ENCODE measurements at places on chromosomes 1 and 21. TPM values are rescaled to one million over a fixed set of nuclear protein-coding genes. Genes with fewer than 3 reads are reported as not detected.

Gene FGR
- 3.4 TPM for total RNA-seq

Gene CEP350
- 110 TPM for total RNA-seq

Gene VCAM1
- total RNA-seq = 136 TPM

Gene CYP4X1
- 7.0 TPM for total RNA-seq

Gene LENEP
- total RNA-seq = not detected

Gene PGLYRP3
- total RNA-seq = not detected

DNA sequence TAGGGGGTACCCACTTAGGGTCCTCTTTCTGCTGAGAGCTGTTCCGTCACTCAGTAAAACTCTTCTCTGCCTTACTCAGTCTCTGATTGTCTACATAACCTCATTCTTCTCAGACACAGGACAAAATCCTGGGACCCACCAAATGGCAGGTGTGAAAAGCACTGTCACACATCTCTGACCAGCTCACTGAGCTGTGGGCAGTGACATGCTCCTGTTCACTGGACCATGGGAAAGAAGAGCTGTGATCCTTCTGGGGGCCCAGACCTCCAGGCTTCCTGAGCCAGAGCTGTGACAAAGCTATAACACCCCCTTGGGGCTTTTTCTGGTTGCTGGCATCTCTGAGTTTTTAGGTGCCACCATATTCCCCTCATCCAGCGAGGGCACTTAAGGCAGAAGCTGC, 115.7 kb downstream of the NTPCR start:
- no peak for DNase-seq

GRCh38 chr1:57544345-57544744, 120.5 kb upstream of the DAB1 start:
- DNase-seq = no peak

DNA sequence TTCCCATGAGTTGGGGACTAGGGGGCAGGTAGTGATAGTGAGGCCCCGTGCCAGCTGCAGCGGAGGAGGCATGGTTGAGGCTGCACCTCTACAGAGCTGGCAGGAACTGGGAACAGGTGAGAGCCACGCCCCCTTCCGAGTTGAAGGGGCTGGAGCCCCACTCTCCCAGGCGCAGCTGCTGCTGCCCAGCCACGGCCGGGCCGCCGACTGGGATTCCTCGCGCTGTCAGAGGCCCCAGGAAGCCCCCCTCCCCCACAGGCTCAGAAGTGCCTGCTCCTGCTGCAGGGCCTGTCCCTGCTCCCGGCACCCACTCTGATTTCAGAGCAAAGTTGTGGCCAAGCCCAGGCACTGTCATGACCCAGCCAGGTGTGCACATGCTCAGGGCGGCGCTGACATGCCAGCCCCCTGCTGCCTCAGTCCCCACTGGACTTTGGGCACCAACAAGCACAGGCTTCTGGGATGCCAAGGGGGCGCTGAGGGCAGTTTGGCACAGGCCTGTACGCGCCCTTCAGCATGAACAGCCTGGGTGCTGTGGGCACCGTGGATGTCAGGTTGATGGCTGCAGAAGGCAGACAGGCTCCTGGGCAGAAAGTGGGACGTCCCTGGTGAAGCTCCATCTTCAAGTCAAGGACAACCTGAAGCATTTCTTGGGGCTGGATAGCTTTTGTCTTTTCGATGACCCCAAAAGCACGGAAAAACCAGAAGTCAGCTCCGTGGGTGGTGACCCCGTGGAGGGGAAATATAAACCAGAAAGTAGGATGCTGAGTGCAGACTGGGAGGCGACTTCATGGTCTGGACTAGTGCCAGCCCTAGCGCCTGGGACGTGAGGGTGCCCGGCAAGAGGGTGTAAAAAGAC, 121.5 kb downstream of the SIM2 start:
- no peak for DNase-seq

DNA sequence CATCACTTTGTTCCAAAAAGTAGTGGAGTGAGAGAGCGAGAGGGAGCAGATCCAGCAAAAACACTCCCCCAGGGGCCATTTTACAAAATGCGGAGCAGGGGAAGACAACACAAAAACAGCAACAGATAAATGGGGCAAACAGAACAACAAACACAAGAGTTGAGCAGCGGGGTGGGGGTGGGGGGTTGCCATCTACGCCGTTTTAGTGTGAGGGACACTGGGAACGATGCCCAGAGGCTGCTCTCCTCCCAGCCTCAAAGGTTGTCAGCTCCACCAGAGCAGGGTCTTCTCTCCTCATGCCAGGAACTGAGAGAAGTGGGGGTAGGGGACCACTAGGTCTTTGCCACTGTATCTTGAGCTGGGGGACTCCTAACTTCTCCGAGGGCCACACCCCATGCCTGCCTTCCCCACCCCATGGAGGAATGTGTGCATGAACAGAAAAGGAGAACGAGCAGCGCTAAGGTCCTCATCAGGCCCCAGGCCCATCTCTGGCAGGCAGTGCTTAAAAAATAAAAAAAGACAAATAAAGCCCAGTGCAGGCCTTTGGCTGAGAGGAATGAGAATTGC, 1.3 kb upstream of the PBXIP1 start:
- DNase-seq = no peak

DNA sequence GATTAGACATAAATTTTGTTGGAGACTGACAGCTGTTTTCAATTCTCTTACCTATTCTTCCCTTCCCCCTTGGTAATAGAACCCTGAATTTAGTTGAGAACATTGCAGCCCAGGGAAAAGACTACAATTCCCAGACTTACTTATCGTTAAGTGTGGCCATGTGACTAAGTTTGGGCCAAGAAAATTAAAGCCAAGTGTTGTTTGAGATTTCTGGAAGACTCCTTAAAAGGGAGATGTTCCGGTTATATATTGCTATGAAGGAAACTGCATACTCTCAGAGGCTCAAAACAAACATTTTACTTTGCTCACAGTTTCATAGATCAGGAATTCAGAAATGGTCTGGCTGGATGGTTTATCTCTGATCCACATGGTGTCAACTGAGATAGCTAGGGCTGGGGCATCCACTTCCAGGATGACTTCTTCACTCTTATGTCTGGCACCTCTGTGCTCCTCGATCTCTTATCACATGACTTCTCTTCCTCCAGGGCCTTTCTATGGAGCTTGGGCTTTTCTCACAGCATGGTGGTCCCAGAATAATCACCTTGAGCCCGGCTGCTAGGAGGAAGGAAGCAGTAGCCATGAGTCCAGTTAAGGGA, 22.4 kb upstream of the CD34 start:
- no peak for DNase-seq

GRCh38 chr1:21292984-21293536, 2.8 kb upstream of the ECE1 start:
- no peak for DNase-seq

DNA sequence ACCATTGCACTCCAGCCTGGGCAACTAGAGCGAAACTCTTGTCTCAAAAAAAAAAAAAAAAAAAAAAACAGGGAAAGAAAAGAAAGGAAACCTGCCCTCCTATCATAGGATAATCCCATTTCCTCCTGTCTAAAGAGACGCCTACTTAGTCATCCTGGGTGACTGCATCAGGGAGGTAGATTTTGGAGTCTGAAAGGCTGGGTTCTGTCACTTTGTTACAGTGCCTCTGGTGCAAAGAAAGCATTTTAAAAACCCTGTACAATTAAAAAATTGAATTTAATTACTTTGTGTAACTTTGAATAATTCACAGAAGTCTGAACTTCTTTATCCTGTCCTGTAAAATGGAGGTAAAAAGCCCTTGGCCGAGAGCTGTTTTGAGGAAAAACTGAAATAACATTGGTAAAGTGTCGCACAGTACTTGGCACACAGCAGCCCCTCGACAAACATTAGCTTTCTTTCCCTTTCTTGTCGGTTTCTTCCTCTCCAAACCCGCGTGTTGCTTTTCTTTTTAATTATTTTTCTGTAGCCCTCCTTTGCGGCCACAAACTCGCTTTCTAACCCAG, 657 bp upstream of the HDAC1 start:
- no peak for DNase-seq

- DNase-seq = no peak
Measured at GRCh38 chr1:41615316-41615715, 130.8 kb upstream of the EDN2 start.

DNA sequence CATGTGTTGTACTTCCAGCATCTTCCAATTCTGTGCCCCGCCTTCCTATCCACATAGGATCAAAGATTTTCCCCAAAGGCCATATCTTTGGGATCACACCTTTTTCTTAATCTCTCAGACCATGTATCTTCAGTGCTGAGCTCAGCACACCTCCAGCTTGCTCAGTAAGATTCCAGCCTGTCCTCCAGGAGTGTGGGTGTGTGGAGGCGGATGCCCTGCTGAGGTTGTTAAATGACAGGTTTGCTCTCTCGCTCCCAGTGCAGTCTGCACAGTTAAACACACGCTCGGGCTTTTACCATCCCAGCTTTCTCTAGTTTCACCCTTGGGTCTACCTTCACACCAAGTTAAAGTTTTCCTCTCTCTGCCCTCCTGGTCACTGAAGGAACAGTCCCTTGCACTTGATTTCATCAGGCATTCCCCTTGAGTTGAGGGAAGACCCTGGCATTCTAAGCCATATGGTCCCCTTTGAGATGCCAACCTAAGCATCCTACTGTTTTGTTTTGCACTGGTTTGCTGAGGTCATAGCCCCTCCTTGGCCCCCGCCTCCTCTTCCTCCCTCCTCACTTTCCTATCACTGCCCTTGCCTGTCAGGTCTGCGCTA, 13.7 kb downstream of the MYOG start:
- DNase-seq = no peak

DNA sequence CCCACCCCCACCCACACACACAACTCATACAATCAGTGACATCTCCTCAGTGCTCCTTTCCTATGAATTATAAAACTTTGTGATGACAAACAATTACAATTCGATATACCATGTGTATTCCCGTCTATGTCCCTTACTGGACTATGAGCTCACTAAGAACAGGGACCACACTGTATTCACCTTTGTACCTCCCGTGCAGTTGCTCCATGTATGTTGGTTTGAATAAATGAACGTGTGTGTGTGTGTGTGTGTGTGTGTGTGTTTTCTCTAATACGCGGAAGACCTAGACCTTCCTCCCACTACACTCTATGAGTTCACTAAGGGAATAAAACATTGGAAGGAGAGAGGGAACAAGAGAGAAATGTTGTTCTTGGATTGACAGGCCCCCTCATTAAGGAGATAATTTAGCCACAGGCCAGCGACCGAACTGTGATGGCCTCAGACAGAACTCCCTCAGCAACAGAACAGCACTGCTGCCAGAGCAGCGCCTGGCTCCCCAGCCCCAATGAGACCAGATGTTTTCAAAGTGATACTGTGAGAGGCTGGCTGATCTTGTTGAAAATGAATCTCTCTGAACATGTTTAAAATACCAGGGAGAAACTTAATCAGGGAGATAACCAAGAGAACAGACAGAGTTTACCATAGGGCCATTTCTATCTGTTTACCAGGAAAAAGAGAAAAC, 21.7 kb downstream of the BCAR3 start:
- DNase-seq = no peak

GRCh38 chr1:100037656-100037926, 67.8 kb downstream of the SLC35A3 start:
- DNase-seq = no peak

GRCh38 chr1:75172556-75172955, 38.4 kb downstream of the LHX8 start:
- DNase-seq = no peak

DNA sequence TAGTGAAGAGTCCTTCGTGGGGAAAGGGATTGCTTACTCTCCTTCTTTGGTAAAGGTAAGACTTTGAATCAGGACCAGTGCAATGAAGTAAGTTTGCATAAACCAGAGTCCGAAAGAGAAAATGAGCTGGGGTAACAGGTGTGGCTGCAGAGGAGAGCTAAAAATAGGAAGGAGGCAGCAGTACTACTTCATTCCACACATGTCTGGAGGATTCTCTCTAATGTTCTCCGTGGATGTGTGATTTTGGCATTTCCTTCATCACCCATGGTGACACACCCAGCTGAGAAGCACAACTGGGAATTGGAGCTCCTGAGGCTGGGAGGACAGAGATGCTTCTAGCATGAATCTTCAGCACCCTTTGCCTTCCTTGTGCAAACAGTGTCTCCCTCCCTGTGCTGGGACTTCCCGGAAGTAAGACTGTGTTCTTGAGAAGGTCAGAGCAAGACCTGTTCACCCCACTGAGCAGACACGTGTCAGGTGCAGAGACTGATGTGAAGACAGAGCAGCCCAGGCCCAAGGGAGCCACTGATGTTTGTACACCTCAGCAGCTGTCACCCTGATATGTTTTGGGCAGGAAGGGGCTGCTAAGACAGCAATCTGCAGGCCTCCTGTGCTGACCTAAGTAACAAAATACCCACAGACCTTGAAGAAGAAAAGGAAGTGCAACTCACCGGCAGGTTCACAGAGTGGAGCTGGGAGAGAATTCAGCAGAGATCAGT, 13.3 kb downstream of the FCRL1 start:
- no peak for DNase-seq

DNA sequence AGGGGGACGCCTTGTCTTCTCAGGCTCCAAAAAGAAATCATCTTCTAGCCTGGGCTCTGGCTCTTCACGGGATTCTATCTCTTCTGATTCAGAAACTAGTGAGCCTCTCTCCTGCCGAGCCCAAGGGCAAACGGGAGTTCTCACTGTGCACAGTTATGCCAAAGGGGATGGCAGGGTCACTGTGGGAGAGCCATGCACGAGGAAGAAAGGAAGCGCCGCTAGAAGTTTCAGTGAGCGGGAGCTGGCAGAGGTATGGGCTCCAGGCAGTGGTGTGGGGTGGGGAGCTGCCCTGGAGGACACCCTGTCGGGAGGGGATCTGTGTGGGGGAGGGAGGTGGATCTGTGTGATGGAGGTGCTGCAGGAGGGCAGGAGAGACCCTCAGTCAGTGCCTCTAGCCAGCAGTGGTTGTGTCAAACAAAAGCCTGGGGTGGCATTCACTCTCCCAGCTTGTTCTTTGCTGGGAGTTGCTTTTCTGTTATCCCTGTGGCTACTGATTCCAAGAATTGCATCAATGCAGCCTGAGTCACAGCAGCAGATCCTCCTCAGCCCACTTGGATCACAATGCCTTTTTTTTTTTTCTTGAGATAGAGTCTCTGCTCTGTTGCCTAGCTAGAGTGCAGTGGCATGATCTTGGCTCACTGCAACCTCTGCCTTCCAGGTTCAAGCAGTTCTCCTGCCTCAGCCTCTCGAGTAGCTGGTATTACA, 21.8 kb downstream of the KDM4A start:
- DNase-seq = no peak

DNA sequence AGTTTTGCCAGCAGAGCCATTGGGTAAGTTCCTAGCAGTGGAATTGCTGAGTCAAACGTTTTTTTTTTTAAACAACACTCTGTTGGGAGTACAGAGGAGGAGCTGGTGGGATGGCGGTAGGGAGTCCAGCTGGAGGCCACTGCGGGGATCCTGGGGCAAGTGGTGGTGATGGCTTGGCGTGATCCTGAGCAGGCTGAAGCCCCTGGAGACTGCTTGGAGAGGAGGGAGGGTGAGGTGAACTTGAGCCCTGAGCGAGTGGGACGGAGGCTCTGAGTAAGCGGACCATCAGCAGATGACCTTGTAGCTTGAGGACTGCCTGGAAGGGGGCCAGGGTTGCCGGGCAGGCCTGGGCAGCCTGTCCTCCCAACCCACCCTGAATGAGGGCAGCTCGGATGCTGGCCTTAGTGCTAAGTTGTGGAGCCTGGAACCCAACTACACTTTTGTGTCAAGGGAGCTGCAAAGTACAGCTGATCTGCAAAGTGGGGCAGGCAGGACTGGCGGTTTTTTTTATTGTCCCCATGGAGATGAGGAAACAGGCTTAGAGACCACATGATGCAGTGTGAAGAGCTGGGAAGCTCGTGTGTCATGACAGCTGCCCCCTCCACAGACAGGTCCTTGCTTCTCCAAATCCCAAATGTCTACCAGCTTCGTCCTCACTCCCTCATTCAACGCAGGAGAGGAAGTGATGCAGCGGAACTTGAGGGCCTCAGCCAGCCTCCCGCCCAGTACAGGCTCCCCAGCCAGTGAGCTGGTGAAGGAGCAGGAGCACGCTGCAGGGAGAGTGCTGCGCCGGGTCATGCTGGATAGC, 20.2 kb downstream of the MRPL37 start:
- DNase-seq = no peak
